CD8-positive, alpha-beta memory T cell (primary cell): ENCODE measurements at places on chromosomes 5 and 9. TPM values are rescaled to one million over a fixed set of nuclear protein-coding genes. Genes with fewer than 3 reads are reported as not detected.

RAD50 gene
- 45.2 TPM for total RNA-seq

PNPLA7 gene
- total RNA-seq: 2.0 TPM

CNTNAP3B gene
- total RNA-seq: not detected

DMRT3 gene
- total RNA-seq: not detected

ARL10 gene
- 12.9 TPM for total RNA-seq

ANXA6 gene
- total RNA-seq: 459 TPM

FRRS1L gene
- not detected for total RNA-seq

SLC4A9 gene
- total RNA-seq: not detected

ADAMTSL2 gene
- not detected for total RNA-seq

TAF1L gene
- total RNA-seq: not detected

PDE6A gene
- total RNA-seq: not detected

RNF208 gene
- 3.3 TPM for total RNA-seq

NR5A1 gene
- total RNA-seq: not detected

LRRTM2 gene
- not detected for total RNA-seq

C9orf78 gene
- 71.4 TPM for total RNA-seq

PRSS3 gene
- 0.72 TPM for total RNA-seq

TLX3 gene
- total RNA-seq: not detected

DNAH5 gene
- total RNA-seq: not detected

EIF4EBP3 gene
- 11.1 TPM for total RNA-seq

C1QTNF2 gene
- total RNA-seq: not detected

PCDHB15 gene
- total RNA-seq: not detected

ATP10B gene
- total RNA-seq: not detected

SLC38A9 gene
- total RNA-seq: 21.3 TPM

SLC46A2 gene
- total RNA-seq: not detected
